ENCODE measurements at places on chromosomes 7 and 10.

DNA sequence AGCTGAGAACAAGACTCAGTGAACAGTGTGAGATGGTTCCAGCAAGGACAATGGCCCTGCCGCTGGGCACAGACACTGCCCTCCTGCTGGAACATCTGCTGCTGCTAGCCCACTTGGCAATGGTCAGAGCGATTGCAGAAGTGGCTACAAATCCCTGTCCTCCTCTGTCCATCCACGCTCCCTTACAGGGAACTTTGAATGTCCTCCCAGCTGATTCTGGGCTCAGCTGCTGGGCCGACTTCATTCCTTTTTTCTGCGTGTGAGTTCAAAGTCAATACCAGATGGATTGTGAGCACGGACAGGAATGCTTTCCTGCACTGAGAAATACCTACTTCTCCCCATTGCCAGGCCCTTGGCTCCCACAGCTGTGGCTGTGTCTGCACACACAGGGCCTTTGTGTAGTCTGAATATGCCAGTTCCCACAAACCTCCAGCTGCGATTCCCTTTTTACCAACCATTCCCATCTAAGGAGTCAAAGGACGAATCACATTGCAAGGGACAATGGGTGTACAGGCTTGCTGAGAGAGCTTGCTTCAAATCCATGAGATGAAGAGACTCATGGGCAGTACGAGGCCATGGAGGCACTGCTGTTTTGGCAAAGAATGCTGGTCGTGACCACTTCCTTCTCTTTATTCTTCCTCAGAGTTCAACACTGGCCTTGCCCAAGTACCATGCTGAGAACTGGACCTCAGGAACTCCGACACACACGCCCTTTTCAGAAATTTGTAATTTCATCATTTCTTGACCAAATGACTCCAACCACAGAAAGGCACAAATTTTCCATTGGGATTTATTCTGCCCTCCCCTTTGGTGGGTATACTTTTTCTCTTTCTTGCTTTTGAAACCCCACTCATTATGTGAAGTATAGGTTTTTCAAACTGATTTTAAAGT is 44.2 kb downstream of the BPGM start:
- no peak for DNase-seq

DNA sequence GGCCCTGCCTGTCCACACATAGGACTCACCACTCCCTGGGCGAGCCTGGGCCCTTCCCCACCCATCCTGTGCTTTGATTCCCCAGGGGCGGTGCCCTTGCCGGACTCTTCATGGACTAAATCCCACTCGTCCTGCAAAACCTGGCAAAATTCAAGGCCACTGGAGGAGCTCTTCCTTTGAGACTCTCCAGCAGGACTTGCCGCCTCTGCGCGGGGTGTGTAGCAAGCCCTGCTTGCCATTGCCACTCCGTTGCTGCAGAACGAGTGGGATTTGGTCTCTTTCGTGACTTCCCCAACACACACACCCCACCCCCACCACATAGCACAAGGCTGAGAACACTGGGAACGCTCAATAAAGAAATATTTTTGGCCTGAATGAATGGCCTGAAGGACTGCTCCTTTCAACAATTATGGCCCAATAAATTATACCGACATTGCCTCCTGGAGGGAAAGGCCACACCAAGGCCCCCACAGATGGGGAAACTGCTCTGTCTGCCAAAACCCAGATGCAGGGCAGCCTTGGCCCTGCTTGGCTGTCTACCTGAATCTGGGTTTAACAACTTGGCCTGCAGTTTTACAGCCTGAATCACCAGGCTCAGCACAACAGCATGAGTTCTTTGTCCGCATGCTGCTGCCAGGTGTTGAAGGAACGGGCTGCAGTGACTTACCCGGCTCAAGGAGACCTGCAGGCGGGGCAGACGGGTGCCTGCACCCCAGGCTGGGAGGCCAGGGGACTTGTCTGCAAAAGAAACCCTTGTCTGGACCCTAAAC is 72.8 kb upstream of the KAT6B start:
- no peak for DNase-seq

DNA sequence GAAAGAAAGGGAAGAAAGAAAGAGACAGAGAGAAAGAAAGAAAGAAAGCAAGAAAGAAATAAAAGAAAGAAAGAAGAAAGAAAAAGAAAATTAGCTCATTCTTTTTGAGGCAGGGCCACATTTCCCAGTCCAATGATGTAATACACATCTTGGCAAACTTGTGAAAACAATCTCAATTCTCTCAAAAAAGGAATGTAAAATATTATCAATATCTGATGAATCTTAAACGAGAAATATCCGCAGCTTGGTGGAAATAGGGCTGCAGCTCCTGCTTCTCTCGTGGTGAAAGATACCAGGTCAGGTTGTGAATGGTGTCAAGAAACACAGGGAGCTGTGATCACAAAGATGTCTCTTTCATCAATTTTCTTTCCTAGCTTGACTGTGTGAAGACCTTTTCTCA is 739.6 kb upstream of the NRP1 start:
- DNase-seq = no peak

- DNase-seq = no peak
These were observed 411.4 kb downstream of the PAXIP1 start for GRCh38 chr7:154591544-154591943.

DNA sequence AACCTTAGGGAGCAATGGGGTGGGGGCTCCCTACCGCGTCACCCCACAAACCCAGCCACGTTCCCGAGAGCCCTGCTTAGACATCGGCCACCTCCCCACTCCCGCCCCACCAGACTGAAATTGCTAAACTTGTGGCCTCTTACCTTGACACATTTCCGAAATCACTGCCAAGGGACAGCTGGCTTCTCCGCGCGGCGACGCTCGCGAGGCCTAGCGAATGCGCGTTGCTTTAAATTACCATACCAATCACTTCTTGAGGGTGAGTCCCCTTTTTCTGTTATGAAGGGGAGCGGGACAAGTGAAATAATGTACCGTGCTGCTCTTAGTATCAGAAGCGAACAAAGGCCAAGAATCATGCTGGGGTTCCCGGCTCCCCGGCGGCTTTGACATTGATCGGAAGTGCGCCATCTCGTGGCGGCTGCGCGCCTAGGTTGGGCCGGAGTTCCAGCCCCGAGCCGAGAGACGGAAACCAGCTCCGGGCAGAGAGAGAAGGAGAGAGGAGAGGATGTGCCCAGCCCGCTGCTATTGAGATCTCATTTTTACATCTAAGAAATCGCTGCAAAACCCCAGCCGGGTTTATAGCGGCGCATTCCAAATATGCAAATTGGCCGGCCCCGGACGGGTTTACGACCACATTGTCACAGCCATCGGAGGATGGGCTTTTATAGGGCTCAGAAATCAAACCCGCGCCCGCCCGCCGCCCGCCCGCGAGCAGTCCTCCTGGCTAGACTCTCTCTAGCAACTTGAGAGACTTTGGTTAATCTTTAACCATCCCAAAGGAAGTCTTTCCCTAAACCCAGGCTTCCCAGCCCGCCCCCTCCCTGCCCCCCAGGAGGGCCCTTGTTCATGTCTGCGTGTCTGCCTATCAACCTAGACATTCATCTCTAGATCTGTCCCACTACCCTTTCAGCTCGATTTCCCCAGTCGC is 5.3 kb downstream of the HOXA11 start:
- DNase-seq = no peak

DNA sequence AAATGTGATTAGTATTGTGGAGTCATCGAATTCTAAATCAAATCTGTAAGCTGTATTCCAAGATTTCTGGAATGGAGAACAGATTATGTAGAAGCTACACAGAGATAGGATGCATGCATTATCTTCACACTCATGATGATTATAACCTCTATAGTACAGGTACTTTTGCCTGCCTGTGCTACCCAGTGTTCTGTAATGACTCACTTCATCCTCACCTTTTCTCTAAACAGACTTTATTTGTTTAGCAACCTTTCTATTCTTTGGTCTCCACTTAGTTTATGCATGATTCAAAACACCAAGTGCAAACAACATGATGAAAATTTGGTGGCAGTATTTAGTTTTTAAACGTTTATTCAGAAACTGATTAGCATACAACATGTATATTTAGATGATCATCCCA is 68.4 kb upstream of the PRPS1L1 start:
- no peak for DNase-seq

DNA sequence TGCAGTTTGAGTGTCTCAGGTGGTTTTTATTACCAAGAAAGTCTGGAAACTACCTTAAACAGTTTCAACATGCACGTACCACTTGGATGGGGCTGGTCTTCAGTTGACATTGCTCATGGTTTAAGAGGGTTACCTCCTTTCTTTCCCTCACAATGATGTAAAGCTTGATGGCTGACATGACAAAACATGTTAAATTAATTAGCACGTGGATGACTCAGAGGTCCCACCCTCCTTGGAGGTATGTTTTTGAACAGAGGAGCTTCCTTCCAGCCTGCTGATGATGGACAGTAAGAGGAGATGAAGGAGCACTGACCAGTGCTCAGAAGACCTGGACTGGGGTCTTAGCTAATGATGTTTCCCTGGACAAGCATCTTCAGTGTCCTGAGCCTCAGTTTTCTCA is 322.3 kb upstream of the PODXL start:
- DNase-seq = no peak

DNA sequence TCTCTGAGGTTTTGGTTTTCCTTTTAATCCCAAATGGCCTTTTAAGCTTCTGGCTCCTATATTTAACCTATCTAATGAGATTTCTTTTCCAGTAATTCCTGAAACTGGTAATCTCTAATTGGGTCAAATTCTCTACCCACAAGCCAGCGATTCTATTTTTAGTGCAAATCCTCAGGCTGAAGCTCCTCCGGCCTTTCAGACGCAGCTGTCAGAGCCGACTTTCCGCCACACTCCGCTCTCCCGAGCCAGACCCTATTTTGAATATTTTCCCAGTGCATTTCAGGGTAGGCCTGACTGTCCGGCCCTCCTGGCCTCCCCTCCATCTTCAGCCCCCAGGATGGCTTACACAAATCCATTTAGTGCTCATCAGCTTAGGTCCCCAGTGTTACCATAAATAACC is 9.7 kb upstream of the ADCY1 start:
- DNase-seq = no peak

DNA sequence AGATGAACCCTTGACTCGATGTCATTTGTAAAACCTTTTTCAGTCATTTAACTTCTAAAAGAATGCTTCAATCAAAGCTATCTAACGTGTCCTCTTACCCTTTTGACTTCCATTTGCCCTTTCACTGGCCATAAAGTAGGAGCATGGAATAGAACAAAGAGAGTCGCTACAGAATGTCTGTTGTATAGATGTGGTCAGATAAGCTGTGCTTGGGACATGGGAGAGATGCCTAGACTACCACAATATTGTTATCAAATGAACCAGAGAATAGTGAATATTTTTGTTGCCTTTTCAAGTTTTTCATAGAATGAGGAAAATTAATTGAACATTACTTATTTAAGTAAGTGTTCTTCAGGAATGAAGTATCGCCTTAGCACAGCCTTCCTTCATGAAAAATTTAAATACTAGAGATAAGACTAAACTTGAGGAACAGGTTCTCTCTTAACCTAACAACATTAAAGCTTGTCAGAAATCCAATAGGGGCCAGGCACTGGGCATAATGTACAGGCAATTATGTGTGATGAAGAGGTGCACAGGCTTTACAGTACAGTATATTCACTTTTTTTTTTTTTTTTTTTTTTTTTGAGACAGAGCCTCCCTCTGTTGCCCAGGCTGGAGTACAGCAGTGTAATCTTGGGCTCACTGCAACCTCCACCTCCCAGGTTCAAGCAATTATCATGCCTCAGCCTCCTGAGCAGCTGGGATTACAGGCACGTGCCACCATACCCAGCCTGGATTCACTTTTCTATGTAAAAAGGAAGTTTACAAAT is 7.5 kb upstream of the KMT2E start:
- peak; percentile 20 for DNase-seq

- no peak for DNase-seq
These were observed 83.5 kb downstream of the BRAF start for GRCh38 chr7:140841166-140841715.

DNA sequence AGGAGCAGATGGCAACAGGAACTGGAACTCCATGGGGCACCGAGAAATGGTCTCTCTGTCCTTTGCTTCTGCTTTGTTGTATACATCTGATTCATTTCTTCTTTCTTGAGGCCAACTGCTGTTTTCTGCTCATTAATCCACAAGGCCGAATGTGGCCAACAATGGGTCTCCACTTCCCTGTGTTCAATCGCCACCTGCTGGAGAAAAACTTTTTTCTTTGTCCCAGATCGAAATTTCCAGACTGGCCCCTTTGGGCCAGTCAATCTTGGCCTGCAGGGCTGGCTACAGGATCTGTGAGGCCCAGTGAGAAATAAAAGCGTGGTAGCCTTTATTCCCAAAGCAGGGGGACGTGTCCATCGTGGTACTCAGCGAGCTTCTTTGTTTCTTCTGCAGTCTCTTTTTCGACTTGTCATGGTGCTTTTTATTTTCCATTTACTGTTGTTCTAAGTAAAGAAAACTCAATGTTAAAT is 58.8 kb downstream of the PARP12 start:
- DNase-seq = peak; percentile 23

GRCh38 chr7:28761505-28761904 is 196.6 kb downstream of the TRIL start:
- DNase-seq = no peak

GRCh38 chr7:73717025-73717807 is 2.3 kb downstream of the STX1A start:
- no peak for DNase-seq

- DNase-seq = no peak
These were observed 781.0 kb upstream of the LRRN3 start for GRCh38 chr7:110309941-110310340.

DNA sequence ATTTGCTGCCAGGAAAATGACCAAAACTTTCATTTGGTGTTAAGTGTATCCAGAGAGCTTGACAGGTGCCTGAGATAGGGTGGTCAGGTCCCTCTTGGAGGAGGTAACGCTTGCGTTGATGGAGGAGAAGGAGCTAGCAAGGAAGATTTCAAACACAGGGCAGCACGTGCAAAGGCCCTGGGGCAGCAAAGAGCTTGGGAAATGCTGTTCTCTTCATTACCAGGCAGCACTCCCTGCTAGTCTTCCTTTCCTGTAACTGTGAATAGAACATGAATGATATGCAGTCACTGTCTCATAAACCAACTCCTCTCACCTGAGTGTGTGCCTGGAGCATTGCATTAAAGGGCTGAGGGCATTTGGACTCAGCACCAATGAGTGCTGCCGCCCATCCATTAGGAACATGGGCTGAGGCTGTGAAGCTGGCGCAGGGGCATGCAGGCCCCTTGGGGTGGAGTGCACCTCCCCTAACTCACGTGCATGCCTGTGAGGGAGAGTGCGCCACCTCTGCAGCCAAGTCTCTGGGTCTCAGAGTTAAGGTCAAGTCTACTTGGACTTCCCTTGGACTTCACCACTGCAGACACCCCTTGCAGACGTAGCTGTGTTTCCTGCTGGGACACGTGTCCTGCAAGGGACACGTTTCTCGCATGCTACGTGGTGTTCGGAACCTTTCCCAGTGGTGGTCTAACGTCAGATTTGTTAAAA is 136.8 kb downstream of the PAXIP1 start:
- no peak for DNase-seq

GRCh38 chr10:77513220-77513619 is 124.4 kb downstream of the KCNMA1 start:
- no peak for DNase-seq
